Peyer's patch (tissue), 4 donors: ENCODE measurements at places on chromosomes 1 and 21. TPM values are rescaled to one million over a fixed set of nuclear protein-coding genes. Genes with fewer than 3 reads are reported as not detected.

GCSAML gene
- 1.7 TPM for total RNA-seq

DNA sequence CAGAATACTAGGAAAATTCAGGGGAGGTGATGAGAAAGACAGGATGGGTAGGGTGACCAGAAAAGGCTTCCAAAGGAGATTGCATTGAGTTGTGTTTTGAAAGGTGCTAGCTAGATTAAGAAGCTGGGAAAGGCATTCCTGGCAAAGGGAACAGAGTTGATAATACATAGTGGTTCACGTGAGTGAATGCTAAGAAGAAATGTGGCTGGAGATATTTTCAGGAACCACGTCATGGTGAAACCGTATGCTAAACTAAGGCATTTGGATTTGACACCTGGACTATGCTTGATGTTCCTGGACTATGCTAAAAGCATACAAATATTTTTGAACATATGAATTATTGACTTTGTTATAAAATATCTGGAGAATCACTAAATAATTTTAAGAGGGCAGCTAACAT is 14.7 kb downstream of the CCDC30 start:
- no peak for DNase-seq

DNA sequence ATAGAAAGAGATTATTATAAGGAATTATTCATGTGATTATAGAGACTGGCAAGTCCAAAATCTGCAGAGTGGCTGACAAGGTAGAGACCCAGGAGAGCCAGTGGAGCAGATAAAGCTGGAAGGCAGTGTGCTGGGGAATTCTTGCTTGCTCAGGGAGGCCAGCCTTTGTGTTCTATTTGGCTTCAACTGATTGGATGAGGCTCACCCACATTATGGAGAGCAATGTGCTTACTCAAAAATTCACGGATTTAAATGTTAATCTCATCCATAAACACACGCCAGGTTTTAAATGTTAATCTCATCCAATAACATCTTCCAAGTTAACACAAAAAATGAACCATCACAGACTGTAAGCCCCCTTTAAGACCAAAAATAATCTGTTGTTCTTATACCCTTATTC is 30.2 kb upstream of the PHGDH start:
- DNase-seq: no peak

DNA sequence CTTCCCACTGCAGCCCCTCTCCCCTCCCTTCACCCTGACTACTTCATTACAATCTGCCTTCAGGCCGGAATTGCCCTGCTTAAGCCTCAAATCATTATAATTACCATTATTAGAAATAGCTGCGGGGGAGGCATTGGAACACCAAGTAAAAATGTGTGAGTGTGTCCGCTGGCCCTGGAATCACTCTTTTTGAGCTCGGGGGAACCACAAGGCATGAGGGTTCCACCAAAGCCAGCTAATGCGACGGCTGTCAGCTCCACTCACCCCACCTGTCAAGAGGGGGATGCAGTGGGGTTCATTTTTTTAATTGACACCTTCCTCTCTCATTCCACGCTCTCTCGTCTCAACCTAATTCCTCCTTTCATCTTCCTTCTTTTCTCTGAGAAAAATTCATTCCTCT is 177.2 kb downstream of the PBX1 start:
- DNase-seq: no peak

TRABD2B gene
- 2.5 TPM for total RNA-seq

- no peak for DNase-seq
These were observed 51.8 kb upstream of the GFI1 start for GRCh38 chr1:92538413-92539061.

DNA sequence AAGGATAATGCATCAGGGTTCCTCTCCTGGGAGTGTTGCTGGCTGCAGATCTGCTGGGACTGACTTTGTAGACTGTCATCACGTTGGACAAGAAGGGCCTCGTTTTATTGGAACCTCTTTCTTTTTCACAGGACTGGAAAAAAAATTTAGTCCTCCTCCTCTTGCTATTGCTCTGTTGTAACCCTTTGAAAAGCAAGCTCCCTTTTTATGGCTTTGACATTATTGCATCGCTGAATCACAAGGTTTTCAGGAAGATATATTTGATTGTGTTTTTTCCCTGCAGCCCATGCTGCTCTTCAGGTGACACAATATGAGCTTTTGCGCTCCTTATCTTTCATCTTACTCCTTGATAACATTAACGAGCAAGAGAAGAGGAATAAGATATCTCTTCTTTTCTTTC is 290.9 kb downstream of the CAMTA1 start:
- no peak for DNase-seq

PODN gene
- total RNA-seq: 32.2 TPM

FCGR1A gene
- not detected for total RNA-seq

DNA sequence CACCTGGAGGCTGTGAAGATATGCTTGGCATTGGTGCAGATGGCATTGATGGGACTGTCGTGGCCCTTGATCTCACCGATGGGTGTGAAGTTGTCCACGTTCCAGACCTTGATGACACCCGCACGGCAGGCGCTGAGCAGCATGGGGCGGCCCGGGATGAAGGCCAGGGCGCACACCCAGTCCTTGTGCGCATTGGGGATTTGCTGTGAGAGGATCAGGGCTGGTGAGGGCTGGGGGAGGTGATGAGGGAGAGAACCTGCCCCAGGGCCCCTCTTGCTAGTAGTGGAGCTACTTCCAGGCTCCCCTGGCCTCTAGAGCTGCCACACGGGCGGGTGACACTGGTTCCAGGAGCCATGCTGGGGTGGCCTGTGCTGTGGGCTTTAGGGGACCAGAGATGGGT is 48.8 kb downstream of the KIF21B start:
- peak; percentile 58 for DNase-seq

DNA sequence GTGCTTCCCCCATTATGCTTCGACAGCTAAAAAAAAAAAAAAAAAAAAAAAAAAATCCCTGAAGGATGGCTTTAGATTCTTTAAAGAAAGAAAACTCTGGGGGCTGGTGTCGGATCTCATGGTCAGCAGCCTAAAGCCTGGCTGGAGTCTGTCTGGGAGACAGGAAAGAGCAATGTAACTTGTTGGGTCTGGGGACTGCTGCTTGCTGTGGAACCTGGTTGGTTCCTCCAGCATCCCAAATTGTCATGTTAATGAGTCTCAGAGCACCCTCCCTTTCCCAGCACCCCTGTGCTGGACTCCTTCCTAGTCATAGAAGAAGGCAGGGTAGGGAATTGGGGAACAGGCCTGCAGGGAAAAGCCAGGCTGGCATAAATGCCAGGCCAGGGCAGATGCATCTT is 3.0 kb downstream of the KCNC4 start:
- no peak for DNase-seq

- DNase-seq: peak; percentile 62
These were observed 852 bp downstream of the KTI12 start for GRCh38 chr1:52032785-52033131.

GRCh38 chr1:63864224-63864641 is 90.4 kb downstream of the ROR1 start:
- DNase-seq: no peak

LHX8 gene
- not detected for total RNA-seq

- no peak for DNase-seq
These were observed 5.1 kb downstream of the PEF1 start for GRCh38 chr1:31639543-31639942.

GRCh38 chr1:246428542-246429308 is 78.4 kb downstream of the SMYD3 start:
- DNase-seq: no peak

- no peak for DNase-seq
These were observed 112.0 kb downstream of the LRRC40 start for GRCh38 chr1:70093250-70093975.

GRCh38 chr1:53599481-53599880 is 139.5 kb downstream of the GLIS1 start:
- no peak for DNase-seq

DNA sequence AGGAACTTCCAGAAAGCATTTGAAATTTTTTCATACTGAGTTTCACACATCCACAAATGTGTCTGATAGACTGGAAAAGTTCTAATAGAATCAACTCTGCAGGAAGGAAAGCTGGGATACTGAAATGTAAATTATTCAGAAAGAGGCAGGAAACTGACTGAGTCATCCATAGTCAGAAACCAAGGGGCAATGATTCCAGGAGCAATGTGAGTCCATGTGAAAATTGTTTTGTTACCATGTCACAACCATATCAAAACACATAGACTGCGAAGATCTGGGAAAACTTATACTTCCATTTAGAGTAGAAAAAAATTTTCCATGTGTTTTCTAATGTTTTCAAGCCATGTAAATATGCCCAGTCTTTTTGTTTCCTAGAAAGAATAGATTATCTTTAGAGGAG is 142.3 kb upstream of the TMPRSS15 start:
- no peak for DNase-seq
